SK-N-MC (cell line): ENCODE measurements at places on chromosomes 4 and X.

GRCh38 chrX:128807367-128807766 lies 715.9 kb downstream of the SMARCA1 start:
- no peak for DNase-seq

DNA sequence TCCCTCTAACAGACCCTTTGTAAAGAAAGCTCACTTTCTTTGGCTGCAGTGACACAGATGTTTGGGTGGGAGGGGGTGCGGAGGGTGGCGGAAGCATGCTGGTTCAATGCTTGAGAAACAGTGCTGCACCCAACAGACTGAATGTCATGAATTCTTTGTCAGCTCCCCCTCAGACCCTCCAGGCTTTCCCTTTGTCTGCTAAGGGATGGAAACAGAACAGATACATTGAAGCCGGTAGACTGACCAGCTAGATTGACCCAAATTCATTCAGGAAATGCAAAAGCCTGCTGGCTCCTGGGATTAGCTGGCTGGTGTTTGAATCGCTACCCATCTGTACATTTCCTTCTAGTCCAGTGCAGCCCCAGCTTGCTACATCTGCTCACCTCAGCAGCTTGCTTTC lies 90.8 kb upstream of the PAK3 start:
- DNase-seq, result no peak

DNA sequence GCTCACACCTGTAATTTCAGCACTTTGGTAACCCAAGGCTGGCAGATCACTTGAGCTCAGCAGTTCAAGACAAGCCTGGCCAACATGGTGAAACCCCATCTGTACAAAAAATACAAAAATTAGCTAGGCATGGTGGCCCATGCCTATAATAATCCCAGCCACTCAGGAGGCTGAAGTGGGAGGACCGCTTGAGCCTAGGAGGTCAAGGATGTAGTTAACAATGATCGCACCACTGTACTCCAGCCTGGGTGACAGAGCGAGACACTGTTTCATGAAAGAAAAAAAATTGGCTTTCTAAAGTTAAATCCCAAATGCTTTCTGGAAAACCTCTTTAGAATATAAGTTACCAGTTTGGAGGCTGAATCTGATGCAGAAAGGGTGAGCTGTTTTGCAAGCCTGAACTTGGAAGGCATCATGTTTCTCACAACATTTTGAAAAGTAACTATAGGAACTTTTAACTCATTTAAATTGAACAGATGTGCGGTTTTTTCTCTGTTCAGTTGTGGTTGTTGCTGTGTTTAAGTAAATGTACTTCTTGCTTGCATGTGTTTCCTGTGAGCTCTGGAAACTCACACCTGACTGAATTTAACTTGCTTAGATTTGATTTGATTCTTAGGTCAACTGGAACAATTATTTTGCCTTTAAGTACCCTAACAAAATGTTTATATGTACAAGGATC lies 39.8 kb upstream of the TMEM131L start:
- DNase-seq, result no peak

GRCh38 chr4:78058591-78059523 lies 1.7 kb downstream of the FRAS1 start:
- DNase-seq, result no peak

DNA sequence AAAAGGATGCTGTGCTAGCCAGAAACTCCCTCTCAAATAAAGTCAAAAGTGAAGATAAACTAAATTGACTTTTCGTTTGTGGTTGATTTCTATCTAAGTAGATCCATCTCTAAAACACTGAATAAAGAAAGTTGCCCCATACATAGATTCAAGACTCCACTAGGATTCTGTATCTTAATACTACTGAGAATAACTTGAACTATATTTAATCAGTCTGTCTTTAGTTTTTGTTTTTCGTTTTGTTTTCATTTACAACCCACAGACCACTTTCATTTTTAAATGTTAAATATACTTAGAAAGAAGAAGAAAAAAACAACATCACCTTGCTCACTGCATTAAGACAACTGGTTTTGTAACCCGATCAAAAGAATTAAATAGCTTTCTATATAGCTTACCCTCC lies 655.0 kb downstream of the RPA4 start:
- DNase-seq, result no peak

GRCh38 chr4:153939570-153939969 lies 150.7 kb upstream of the SFRP2 start:
- DNase-seq, result no peak

- DNase-seq, result no peak
Measured at GRCh38 chrX:69228732-69229131, 63.5 kb upstream of the PJA1 start.

DNA sequence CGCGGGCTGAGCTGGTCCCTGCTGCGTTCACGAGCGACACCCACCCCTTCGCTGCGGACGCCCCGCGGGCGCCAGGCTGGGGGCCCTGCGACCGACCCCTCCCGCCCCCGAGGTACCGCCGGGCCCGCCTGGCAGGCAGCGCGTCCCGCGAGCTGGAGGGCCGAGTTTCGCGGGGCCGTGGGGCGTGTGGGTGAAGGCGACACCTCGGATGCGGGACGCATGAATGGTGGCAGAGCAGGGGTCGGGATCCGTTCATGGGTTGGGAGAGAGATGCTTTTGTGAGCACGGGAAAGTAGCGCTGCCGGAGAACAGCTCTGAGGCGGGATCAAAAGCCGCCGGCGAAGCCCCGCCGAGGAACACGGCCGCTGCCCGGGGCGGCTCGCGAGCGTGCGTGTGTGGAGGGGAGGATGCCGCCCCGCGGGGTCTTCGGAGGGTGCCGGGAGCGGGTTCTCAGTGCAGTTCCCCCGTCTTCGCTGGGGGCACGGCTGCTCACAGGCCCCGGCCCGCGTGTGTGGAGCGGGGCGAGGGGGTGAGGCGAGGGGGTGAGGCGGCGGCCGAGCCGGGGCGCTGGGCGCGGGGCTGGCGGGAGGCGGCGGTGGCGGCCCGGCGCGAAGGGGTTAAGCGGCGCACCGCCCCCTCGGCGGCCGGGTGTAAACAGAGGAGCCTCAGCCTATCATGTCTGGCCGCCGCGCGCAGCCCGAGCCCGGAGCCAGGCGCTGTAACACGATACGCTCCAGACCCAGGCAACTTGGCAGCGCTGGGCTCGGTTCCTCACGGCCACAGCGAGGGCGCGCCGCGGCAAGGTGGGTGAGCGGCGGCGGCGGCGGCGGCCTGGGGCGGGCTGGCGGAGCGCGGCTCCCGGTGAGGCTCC lies 205.3 kb downstream of the TENM3 start:
- no peak for DNase-seq
